ENCODE measurements at places on chromosomes 12 and 14. TPM values are rescaled to one million over a fixed set of nuclear protein-coding genes. Genes with fewer than 3 reads are reported as not detected.

Gene APOF
- total RNA-seq: 0.27 TPM

Gene FSCB
- total RNA-seq: not detected

Gene CD69
- 0.41 TPM for total RNA-seq

Gene BCL11B
- 0.18 TPM for total RNA-seq

Gene DICER1
- 46.4 TPM for total RNA-seq

Gene VRTN
- not detected for total RNA-seq

- H3K27me3 ChIP-seq: no peaks in the 10 kb centered on the region
- no peak overlapping the region for H3K27ac ChIP-seq
- no peaks in the 10 kb centered on the region for H3K36me3 ChIP-seq
- no peak overlapping the region for H3K4me3 ChIP-seq
Observed at GRCh38 chr14:24535737-24536136, 27.7 kb upstream of the CMA1 start.

DNA sequence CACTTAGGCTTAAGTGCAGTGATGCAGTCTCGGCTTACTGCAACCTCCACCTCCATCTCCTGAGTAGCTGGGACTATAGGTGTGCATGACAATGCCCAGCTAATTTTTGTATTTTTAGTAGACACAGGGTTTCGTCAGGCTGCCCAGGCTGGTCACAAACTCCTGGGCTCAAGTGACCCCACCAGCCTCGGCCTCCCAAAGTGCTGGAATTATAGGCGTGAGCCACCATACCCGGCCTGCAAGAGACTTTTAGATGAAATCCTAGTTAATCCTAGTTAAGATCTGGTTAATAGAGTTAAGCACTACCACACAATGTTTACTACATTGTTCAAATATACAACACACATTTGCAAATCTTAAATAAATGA is 196.5 kb upstream of the AMIGO2 start:
- H3K36me3 ChIP-seq: no peaks in the 10 kb centered on the region
- no peak overlapping the region for H3K27ac ChIP-seq
- H3K27me3 ChIP-seq: no peaks in the 10 kb centered on the region
- H3K4me1 ChIP-seq: no peaks in the 10 kb centered on the region
- no peak overlapping the region for H3K4me3 ChIP-seq

- H3K4me1 ChIP-seq: no peaks in the 10 kb centered on the region
- H3K4me3 ChIP-seq: no peak overlapping the region
- H3K36me3 ChIP-seq: no peaks in the 10 kb centered on the region
- H3K27me3 ChIP-seq: no peaks in the 10 kb centered on the region
Observed at GRCh38 chr14:105549481-105549880, 23.1 kb downstream of the TMEM121 start.

DNA sequence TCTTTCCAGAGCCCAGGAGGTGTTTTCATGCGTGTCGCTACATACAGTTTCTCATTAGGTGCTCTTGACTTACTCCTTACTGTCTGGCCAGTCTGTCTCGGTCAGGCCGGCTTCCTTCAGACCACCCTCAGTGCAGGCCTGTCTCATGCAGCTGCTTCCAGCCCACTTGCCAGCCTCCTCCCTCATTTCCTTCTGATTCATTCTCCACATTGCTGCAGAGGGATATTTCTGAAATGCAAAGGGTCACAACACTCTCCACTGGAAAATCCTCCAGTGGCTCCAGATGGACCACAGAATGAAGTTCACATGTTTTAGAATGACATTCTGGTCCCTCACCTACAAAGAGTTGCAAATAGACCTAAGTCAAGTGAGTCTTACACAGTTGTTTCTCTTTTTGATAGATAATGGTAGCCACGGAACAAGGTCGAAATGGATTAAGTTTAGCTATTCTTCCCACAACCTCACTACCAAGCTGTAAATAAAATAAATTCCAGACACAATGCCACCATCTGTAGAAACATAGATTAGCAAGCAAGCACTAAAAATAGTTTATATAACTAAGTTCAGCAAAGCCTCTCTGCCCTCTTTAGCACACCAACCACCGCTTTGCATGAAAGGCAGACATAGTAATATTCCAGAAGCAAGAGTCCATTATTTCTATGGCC is 146.9 kb downstream of the ESR2 start:
- no peak overlapping the region for H3K4me3 ChIP-seq
- no peaks in the 10 kb centered on the region for H3K27me3 ChIP-seq
- peaks cover 4% of the 10 kb centered on the region for H3K36me3 ChIP-seq
- DNase-seq: no peak
- no peaks in the 10 kb centered on the region for H3K4me1 ChIP-seq

DNA sequence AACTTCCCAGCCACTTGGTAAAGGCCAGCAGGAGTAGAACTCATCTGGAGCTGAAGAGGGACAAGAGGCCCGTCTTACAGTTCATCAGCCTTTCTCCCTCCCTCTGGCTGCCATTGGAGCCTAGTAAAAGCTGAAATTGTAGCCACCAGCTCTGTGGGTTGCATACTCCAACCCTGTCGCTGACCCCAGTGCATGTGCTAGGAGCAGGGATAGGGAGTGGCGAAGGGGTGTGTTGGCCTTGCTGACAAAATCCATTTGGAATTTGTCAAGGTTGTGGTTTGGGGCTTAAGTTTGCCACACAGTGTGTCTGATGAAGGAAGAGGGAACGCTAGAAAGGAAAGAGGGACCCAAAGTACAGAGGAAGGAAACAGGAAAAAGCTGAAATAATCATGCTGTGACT is 4.0 kb upstream of the ARF3 start:
- no peak overlapping the region for H3K4me3 ChIP-seq
- DNase-seq: no peak
- H3K36me3 ChIP-seq: no peaks in the 10 kb centered on the region
- no peak overlapping the region for H3K27ac ChIP-seq
- peaks cover 10% of the 10 kb centered on the region for H3K4me1 ChIP-seq

DNA sequence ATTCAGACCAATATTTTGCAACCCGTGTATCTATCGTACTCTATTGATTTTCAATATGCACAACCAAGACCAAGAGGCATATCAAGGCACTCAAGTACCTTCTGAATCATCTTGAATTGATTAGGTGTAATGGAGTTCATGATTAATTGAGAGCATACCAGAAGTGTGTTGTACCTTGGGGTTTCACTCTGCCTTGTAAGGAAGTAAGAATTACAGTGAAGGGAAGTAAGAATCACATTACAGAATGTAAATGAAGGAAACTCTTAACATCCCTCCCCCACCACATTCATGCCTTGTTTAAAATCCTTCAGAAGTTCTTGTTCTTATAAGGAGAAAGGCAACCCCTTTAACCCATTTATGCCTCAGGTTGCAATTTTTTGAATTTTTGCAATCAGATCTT is 5.4 kb upstream of the MGAT4C start:
- H3K27ac ChIP-seq: no peak overlapping the region
- no peak for DNase-seq
- peaks cover 2% of the 10 kb centered on the region for H3K27me3 ChIP-seq
- no peaks in the 10 kb centered on the region for H3K4me1 ChIP-seq
- no peaks in the 10 kb centered on the region for H3K36me3 ChIP-seq
- no peak overlapping the region for H3K4me3 ChIP-seq

DNA sequence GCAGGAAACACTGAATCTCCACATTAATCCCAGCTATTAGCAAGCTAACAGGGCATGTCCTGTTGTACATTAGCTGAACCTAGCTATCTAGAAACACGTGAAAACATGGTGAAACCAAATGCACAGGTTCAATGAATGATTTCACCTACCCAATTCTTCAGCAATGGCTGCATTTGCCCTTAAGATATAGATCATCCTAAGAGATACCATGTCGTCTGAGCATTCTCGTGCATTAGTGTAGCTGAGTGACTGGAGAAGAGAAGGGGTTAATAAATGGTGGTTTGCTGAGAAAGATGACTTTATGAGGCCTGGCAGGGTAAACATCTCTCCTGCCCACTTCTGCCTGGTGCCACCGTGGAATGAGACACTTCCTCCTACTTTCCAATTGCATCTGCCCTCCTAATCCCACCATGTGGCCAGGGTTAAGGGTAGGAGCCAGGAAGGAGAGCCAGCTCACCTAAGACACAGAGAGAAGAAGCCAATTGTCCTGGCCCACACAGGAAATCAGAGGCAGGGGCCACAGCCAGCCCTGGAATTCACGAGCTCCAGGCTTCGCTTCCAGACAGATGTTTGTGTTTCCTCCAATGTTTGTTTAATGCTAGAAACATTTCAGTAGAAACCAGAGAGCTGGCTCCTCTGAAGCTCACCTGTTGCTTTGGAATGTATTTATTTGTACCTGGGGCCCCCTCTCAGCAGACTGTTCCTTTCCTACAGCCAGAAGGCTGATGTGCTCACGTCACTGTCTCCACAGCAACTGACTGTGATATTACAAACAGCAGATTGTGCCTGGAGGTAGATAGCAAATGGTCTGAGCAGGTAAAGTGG is 126.0 kb upstream of the PARP11 start:
- no peak overlapping the region for H3K27ac ChIP-seq
- no peak for DNase-seq
- H3K36me3 ChIP-seq: no peaks in the 10 kb centered on the region
- H3K27me3 ChIP-seq: no peaks in the 10 kb centered on the region
- no peaks in the 10 kb centered on the region for H3K4me1 ChIP-seq
- H3K4me3 ChIP-seq: no peak overlapping the region

GRCh38 chr12:52267266-52267665 is 7.2 kb upstream of the KRT86 start:
- H3K4me1 ChIP-seq: no peaks in the 10 kb centered on the region
- H3K27ac ChIP-seq: no peak overlapping the region
- H3K36me3 ChIP-seq: no peaks in the 10 kb centered on the region
- H3K4me3 ChIP-seq: no peak overlapping the region
- peaks cover 2% of the 10 kb centered on the region for H3K27me3 ChIP-seq

DNA sequence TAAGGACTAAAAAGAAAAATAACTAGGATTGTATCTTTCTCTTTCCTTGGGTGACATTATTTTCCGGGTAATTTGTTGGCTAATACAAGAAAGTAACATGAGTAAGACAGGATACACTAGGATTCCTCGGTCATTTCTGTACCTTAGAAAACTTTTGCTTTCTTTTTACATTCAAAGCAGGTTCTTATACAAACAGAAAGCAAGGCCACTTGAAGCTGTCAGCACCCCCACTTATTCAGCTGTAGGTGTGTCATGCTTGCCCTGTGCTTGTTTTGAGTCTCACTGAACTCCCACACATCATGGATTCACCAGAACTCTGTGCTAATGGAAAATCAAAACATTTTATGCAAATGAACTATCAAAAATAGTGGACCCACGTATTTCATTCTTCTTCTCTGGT is 266.8 kb upstream of the CLEC14A start:
- no peak overlapping the region for H3K27ac ChIP-seq
- no peaks in the 10 kb centered on the region for H3K4me1 ChIP-seq
- H3K36me3 ChIP-seq: no peaks in the 10 kb centered on the region
- H3K27me3 ChIP-seq: no peaks in the 10 kb centered on the region

DNA sequence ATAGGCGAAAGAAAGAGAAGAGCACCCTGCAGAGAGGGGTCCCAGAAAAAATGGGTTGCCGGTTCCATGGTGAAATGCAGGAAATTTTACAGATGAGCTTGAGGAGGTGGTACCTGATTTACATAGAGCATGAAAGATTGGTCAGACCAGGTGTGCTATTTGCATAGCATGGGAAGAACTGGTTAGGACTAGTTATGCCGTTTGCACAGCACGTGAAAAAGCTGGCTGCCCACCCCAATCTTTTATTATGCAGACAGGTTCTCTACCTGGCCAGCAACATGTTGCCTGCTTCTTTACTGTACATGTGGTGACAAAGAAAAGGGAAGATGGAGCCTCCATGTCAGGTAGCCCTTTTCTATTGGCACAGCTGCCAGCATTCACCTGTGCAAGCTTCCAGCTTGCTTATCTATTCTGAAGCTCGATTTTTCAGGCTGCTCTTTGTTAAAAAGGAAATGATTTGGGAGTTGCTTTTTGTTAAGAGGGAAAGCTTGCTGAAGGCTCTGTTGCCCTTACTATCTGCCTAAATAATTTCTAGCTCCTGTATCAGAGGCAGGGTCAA is 62.9 kb upstream of the ELK3 start:
- no peak for DNase-seq
- H3K36me3 ChIP-seq: no peaks in the 10 kb centered on the region
- no peaks in the 10 kb centered on the region for H3K27me3 ChIP-seq
- no peak overlapping the region for H3K4me3 ChIP-seq

DNA sequence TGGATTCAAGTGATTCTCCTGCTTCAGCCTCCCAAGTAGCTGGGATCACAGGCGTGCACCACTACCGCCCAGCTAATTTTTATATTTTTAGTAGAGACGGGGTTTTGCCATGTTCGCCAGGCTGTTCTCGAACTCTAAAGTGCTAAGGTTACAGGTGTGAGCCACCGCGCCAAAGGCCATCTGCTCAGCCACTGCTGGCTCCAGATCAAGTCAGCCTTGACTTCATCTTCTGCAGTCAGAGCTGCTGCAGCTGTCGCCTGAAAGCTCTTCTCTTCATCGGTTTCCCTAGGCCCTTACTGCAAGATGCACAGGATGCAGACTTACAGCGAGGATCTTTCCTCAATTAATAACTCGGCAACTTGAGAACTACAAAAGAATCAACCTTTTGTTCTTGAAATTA is 66.8 kb downstream of the CLIP1 start:
- peaks cover 8% of the 10 kb centered on the region for H3K4me1 ChIP-seq
- no peaks in the 10 kb centered on the region for H3K27me3 ChIP-seq
- peak overlapping the region; percentile 67 for H3K27ac ChIP-seq
- H3K36me3 ChIP-seq: peaks cover 12% of the 10 kb centered on the region
- peak; percentile 85 for DNase-seq

- H3K27ac ChIP-seq: no peak overlapping the region
- peaks cover 25% of the 10 kb centered on the region for H3K27me3 ChIP-seq
- no peaks in the 10 kb centered on the region for H3K4me1 ChIP-seq
- no peak for DNase-seq
Observed at GRCh38 chr12:113781415-113782198, 184.5 kb downstream of the RBM19 start.

DNA sequence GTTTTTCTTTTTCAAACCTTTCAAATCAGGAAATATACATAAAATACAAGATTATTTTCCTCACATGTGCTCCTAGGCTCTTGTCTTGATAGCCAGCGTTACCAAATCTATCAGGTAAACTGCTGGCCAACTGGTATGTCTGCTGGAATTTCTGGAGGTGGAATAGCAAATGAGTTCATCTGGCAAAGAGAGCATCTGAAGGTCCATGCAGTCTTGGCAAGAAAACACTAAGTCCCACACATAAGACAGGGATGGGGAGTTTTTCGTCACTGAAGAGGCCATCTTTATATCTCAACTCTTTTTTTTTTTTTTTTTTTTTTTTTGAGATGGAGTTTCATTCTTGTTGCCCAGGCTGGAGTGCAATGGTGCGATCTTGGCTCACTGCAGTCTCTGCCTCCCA is 60.1 kb downstream of the DERA start:
- H3K4me1 ChIP-seq: no peaks in the 10 kb centered on the region
- H3K27ac ChIP-seq: no peak overlapping the region
- H3K27me3 ChIP-seq: no peaks in the 10 kb centered on the region
- peaks cover 5% of the 10 kb centered on the region for H3K36me3 ChIP-seq
- no peak overlapping the region for H3K4me3 ChIP-seq

- no peaks in the 10 kb centered on the region for H3K27me3 ChIP-seq
- H3K4me1 ChIP-seq: no peaks in the 10 kb centered on the region
- H3K4me3 ChIP-seq: no peak overlapping the region
- no peak overlapping the region for H3K27ac ChIP-seq
Observed at GRCh38 chr14:57987596-57988300, 121.9 kb upstream of the SLC35F4 start.

DNA sequence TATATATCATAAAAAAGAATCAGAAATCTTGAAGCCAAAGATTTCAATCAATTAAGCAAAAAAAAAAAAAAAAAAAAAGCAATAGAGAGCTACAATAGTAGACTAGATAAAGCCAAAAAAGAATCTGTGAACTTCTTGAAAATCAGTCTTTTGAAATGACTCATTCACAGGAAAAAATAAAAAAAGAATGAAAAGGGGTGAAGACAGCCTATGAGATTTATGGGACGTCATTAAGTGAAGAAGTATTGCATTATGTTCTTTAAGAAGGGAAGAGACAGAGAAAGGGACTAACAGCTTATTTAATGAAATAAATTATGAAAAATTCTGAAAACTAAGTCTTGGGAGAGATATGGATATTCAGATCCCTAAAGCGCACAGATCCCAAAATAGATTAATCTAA is 103.8 kb downstream of the ACSS3 start:
- H3K4me3 ChIP-seq: no peak overlapping the region
- DNase-seq: no peak
- no peaks in the 10 kb centered on the region for H3K4me1 ChIP-seq
- H3K36me3 ChIP-seq: no peaks in the 10 kb centered on the region

All from gastrocnemius medialis (tissue), 4 donors.